Activated naive CD4-positive, alpha-beta T cell treated with anti-CD3 and anti-CD28 coated beads, Interleukin-2, amount 50 U/mL, for 16 hours (primary cell): ENCODE measurements at places on chromosomes 16 and 17.

DNA sequence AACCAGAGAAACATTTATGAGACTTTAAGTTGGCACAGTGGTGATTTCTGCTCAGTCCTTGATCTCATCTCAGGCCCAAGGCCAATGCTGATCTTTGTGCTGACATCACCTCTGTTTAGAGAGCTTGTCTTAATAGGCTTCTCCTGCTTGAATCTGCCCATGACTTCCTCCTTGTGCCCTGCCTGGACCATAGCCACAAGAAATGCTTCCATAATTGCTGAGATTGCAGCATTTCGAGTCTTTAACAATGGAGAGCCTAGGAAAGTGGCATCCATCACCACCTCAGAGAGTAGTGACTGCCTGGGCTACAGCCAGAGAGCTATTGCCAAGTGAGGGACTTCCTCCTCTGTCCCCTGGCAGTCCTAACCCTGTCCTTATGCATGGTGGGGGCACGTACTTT lies 25.1 kb upstream of the MMP2 start:
- DNase-seq: no peak

DNA sequence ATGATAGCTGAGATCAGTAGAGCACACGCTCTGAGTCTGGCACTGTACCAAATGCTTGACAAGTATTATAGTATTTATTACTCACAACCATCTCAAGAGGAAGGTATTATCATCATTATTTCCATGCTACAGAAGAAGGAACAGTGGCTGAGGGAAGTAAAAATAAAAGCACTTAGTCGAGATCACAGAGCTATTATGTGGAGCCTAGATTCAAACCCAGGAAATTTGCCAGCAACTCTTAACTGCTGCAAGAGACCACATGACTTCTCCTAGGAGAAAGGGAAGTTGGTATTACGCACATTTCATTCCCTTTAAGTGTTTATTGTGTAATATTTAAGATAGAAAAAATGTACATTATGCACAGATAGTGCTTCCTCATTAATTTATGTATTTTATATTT lies 1.0 kb upstream of the RHOT1 start:
- DNase-seq: no peak

GRCh38 chr17:72124438-72124775 lies 3.6 kb downstream of the SOX9 start:
- no peak for DNase-seq

GRCh38 chr16:86835982-86836381 lies 257.6 kb downstream of the FOXL1 start:
- DNase-seq: no peak

DNA sequence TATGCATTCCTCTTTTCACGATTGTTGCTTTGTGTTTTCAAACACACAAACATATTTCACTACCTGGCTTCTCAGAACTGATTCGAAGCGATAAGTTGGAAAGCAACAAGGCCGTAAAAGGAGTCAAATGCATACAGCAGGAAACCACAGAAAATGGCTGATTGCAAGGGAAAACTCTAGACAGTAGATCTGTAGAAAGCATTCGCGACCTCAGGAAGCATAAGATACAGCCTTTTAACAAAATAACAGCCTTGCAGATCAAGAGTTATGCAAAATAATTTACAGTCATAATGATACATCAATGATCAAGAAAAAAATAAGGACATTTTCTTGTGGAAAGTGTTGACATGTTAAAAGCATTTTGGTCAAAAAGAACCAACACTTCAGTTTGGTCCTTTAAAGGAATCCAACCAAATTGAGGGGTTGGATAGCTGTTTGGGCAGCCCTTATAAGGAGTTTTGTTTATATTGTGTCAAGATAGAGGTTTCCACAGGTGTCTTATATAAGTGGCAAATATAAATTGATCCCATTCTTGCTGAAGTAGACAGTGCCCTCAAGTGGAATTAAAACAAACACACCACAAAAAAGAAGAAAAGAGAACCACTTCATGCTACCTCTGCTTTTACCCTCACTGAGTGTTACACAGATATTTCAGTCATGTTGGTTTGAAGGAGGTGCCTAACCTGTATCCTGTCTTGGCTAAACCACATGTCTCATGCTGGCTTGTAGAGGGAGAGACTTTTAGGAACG lies 5.5 kb downstream of the CYLD start:
- no peak for DNase-seq

DNA sequence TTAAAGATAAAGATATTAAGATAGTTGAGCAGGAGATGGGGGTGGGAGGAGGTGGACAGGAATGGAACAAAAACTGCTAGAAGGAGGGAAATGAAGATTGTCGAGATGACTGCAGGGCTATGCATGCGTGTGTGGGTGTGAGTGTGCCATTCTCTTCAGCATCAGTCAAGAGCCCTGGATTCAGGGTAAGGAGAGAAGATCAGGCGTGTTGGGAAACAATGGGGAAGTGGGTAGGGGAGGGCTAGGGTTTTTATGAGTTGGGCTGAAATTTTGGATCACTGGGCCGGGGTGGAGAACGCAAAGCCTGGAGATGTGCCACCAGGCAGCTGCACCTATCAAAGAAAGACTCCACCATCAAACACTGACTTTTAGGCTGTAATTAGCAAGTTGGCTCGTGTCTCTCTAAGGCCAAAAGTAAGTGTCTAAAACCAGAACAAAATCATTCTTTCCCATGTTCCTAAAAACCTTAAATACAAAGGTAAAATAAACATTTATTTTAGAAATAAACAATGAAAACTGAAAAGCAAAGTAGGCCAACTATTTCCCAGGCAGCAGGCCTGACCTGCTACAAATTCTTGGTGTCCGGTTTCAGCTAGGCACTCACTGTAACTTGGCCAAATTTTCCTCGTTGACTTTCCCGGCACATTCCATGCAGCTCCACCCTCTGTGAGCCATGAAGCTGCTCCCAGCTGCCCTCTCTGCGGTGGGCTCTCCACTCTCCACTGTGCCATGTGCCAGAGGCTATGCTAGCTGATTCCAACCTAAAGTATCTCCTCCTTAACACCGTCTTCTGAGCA lies 4.2 kb downstream of the CDRT4 start:
- DNase-seq: no peak

DNA sequence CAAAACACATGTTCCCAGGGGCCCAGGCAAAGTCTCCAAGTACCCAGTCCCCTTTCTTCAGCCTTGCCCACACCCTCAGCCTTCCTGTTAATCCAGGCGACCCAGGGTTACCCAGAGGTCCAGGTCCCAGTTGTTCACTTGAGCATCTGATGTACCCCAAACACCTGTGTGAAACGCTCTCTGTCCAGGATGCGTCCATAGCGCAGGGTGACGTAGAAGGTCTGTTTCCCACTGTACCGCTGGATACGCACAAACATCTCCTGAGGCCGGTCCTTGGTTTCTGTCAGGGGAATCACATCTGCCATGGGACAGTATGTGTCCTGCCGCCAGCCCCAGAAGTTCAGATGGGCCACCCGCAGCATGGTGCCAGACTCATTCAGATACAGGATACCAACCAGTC lies 1.6 kb downstream of the TMEM186 start:
- DNase-seq: no peak

- DNase-seq: no peak
Measured at GRCh38 chr17:77434136-77435114, 293.7 kb downstream of the SEC14L1 start.

DNA sequence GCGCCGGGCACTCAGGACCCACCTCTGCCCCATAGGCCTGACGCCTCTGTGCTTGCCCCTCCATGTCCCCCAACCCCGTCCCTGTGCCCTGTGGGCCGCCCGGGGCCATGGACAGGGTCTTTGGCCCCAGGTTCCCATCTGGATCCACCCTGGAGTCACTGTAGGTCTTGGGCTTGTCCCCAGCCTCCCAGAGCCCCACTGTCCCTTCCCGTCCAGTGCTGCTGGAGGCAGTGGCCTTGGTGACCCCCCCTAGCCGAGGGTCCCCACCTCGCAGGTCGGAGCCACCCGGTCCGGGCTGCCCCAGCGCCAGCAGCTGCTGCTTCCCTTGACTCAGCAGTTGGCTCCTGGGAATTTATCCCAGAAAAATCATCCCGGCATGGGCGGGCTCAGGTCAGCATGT lies 49.3 kb downstream of the ZFPM1 start:
- DNase-seq: no peak

- DNase-seq: no peak
Measured at GRCh38 chr16:47492428-47493377, 31.6 kb downstream of the PHKB start.

GRCh38 chr17:46100590-46100989 lies 92.6 kb downstream of the KANSL1 start:
- no peak for DNase-seq

DNA sequence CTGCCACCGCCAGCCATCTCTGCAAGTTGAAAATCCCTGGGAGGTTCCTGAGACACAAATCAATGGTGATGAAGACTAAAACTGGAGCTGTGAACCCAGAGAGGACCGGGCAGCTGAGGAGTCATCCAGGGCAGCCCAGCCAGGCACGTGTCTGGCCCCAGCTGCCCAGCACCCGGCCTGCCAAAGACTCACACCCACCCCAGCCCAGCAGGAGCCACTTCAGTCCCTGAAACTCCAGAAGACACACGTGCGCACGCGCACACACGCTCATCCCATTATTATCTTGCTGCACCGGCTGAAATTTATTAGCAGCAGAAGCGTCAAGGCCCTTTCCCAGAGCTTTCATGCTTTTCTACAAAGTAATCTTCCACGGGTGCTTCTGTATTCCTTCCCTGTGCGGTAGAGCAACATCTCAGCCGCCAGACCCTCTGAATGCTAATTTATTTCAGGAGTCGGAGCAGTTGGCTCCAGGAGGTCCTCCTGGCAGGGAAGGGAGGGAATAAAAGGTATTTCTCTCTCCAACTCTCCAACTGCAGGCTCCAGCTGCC lies 59.8 kb upstream of the RBFOX3 start:
- DNase-seq: no peak

- DNase-seq: no peak
Measured at GRCh38 chr16:63315229-63315628, 1279.0 kb upstream of the CDH8 start.

DNA sequence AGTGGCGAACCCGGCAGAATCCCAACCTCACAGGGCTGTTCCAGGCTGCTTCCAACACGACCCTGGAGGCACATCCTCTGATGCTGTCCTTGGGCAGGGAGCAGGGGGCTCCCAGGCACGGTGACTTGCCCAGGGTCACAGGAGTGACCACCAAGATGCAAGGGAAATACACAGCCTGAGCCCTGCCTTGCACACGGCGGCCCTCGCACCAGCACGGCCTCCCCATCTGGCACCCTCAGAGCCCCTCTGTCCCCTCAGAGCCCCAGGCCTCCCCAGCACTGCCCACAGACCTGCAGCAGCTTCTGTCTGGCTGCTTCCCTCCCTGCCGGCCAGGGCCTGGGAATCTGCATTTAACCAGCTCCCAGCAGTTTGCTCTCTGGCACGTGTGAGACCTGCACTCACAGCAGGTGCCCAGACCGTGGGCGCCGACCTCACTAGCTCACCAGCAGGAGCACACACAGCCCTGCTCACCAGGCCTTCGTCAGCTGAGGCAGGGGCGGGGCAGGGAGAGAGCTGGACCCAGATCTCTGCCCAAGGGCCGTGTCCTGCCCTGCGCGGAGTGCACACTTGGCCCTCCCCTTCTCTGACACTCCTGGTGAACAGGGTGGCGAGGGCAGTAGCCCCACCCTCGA lies 29.7 kb upstream of the ZC3H18 start:
- no peak for DNase-seq

DNA sequence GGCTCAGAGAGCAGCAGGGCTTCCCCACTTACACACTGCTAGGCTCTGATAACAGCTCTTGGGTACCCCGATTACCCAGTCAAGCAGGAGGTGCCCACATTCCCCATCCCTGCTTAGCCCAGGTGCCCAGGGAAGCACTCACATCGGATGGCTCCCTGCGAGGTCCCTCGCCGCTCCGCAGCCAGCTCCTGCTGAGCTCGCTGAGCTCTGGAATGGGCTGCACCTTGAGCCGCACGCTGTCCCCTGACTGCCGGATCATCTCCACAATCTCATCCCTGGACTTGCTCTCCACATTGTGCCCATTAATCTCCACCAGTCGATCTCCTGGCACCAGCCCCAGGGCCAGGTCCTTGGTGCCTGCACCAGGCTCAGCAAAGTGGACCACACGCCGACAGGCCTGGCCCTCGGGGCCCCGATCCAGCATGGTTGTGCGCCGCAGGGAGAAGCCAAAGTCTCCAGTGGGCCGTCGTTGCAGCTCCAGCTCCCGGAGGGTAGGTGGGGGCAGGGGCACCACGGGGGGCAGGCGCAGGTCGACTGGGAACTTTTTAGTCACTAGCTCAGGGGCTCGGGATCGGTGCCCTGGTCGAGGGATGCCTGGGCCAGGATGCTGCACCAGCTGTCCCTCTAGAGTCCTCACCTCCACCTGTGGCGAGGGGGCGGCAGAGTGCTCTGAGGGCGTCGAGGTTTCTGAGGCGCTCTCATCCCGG lies 14.2 kb downstream of the MYO18A start:
- DNase-seq: no peak

DNA sequence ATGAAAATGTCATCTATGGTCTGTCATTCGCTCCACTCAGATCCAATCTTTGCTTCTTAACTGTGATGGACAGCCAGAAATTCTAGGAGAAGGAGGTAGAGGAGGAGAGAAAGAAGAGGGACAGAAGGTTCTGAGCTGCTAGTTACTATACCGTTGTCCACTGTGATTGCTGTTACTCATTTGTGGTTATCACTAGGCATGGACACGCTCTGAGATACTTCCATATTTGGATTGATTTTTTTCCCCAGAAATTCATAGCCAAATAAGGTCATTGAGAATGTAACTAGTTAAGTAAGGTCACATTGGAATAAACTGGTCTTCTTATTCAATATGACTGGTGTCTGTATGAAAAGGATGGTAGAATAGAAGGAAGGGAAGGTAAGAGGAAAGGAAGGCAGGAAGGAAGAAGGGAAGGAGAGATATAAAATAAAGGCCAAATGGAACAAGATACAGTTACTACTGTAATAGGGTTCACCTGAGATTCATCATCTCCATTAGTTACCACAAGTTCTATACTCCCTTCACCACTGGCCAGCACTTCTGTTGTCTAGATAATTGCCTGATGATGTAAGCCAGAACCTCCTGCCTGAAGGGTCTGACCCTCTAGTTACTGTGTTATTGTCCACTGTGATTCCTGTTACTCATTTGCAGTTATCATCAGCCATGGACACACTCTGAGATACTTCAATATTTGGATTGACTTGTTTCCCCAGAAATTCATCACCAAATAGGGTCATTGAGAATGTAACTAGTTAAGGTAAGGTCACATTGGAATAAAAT lies 2.9 kb downstream of the KRTAP9-7 start:
- DNase-seq: no peak

DNA sequence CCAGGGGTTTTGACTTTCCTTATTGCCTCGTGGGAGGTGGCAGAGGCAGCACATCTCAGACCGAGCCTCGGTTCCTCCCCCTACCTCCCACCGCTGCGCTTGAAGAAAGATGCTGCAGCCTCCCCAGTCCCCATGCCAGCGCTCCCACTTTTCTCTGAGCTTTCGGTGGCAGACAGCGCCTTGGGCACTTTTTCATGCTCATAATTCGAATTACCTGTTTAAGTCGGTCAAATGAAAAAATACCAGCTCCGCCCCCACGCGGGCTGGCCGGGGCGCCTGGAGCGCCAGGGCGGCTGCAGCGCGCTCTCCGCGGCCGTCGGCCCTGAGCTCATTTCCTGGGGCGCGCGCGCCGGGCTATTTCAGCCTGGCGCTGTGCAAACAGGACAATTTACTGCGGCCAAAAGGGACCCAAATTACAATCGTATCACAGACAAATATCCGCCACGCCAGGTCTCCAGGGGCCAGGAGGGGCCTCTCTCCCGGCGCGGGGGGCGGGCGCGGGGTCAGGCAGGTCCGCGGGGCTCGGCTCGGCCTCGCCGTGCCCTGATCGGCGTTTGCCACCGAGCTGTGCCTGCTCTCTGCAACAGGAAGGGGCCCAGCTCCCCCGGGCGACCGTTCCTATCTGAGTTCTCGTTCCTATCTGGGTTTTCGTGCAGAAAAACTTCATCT lies 45.0 kb downstream of the SOST start:
- no peak for DNase-seq
